ENCODE measurements at places on chromosomes 4 and X. TPM values are rescaled to one million over a fixed set of nuclear protein-coding genes. Genes with fewer than 3 reads are reported as not detected.

Gene SSX4
- not detected for total RNA-seq

Gene ZCCHC18
- 8.8 TPM for total RNA-seq

Gene ADH4
- not detected for total RNA-seq

Gene PPEF1
- not detected for total RNA-seq

Gene LGI2
- not detected for total RNA-seq

DNA sequence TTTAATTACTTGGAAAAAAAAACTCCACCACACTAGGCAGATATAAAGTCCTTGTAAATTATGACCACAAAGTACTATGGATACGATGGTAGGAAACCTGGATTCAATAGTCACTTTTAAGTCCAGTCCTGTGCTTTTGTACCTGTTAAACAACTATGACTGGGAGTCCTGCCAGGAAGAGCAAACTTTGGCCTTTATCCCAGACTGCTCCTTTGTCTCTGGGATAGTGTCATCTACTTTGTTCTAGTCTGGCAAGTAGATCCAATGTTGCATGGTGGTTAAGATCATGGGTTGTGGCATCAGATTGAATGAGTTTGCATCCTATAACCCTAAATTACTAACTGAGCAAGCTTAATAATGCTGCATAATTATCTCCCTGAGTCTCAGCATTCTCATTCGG lies 175.3 kb upstream of the FGF13 start:
- H3K27ac ChIP-seq: no peak overlapping the region
- H3K36me3 ChIP-seq: no peaks in the 10 kb centered on the region
- no peak overlapping the region for H3K4me3 ChIP-seq
- H3K27me3 ChIP-seq: no peaks in the 10 kb centered on the region
- DNase-seq: no peak
- no peaks in the 10 kb centered on the region for H3K4me1 ChIP-seq

DNA sequence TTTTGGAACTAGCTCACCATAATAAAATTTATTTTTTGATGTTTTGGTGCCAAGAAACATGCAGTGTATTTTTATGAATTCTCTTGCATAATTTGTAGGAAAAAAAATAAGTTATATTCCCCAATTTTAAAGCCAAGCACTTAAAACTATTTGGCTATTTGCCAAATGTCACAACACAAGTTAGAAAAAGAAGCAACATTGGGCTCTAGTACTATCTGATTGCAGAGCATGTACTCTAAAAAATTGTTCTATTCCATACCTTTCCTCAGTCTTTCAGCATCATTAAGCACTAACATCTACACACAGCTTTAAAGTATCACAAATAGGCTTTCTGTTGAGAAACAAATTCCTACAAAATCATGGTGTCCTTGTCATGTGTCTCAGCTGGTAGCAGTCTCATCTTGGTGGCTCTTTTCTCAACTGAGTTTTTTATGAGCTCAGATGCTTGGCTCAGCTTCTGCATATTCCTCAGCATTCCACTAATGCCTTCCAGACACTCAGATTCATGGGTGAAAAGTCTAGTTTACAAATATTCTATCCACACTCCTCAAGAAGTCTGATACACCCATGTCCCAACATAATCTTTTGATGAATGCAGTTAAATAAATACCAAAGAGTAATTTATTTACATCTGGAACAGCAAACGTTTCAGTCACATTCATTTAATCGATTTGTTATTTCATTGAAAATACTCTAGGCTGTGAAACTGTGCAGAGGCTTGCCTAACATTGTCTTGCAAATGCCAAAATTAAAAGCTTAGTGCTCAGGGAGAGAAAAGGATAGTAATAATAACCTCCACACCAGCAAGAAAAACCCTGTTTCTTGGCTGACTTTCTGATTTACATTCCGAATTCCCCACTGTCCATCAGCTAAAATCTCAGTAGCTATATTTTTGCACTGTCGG lies 2209.9 kb downstream of the PCDH7 start:
- H3K27ac ChIP-seq: no peak overlapping the region
- no peak for DNase-seq
- no peaks in the 10 kb centered on the region for H3K4me1 ChIP-seq

GRCh38 chr4:24265989-24266388 lies 318.4 kb downstream of the DHX15 start:
- no peaks in the 10 kb centered on the region for H3K36me3 ChIP-seq
- no peak for DNase-seq
- H3K4me3 ChIP-seq: no peak overlapping the region
- no peaks in the 10 kb centered on the region for H3K4me1 ChIP-seq
- H3K27ac ChIP-seq: no peak overlapping the region

- peaks cover 2% of the 10 kb centered on the region for H3K27me3 ChIP-seq
- peaks cover 10% of the 10 kb centered on the region for H3K4me1 ChIP-seq
- H3K27ac ChIP-seq: no peak overlapping the region
- H3K4me3 ChIP-seq: no peak overlapping the region
Observed at GRCh38 chr4:81602854-81603253, 131.1 kb upstream of the RASGEF1B start.

DNA sequence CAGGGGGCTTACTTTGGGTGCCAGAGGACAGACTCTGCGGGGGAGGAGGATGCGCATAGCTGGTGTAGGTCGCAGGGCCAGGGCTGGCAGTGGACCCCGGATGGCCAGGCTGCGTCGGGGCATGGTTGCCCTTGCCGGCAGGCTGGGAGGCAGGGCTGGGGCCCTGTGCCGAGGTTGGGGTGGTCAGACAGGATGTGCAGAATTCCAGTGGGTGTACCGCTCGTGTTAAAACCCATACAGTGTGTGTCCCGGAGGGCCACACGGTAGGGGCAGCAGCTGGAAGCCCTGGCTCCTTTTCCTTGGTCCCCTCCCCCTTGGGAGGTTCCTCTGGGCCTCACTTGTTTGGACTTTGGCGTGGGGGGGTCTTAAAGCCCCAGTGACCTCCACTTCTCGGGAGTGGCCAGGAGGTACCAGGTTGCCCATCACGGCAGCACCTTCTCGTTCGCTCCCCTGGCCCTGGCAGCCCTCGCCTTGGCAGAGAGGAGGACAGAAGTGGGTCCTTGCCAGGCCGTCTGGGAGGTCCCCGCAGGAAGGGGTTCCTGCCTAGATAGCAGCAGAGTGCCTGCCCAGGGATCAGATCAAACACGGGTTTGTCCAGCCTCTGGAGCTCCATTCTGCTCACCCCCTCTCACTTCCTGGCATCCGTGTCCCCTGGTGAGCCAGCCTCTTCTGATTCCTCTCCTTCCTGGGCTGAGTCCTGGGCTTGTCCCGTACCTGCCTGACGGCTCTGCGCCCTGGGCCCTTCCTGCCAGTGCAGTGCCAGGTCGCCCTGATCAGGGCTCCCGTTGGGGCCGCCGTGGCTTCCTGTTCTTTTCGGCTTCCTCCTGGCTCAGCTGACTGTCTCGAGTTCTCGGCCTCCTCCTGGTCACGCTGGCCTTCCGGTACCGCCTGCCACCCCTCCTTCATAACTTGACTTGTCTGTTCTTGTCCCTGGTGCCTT lies 56.7 kb upstream of the HGFAC start:
- H3K36me3 ChIP-seq: no peaks in the 10 kb centered on the region
- H3K27me3 ChIP-seq: peaks cover 23% of the 10 kb centered on the region
- DNase-seq: no peak
- H3K4me3 ChIP-seq: peak overlapping the region; percentile 54

DNA sequence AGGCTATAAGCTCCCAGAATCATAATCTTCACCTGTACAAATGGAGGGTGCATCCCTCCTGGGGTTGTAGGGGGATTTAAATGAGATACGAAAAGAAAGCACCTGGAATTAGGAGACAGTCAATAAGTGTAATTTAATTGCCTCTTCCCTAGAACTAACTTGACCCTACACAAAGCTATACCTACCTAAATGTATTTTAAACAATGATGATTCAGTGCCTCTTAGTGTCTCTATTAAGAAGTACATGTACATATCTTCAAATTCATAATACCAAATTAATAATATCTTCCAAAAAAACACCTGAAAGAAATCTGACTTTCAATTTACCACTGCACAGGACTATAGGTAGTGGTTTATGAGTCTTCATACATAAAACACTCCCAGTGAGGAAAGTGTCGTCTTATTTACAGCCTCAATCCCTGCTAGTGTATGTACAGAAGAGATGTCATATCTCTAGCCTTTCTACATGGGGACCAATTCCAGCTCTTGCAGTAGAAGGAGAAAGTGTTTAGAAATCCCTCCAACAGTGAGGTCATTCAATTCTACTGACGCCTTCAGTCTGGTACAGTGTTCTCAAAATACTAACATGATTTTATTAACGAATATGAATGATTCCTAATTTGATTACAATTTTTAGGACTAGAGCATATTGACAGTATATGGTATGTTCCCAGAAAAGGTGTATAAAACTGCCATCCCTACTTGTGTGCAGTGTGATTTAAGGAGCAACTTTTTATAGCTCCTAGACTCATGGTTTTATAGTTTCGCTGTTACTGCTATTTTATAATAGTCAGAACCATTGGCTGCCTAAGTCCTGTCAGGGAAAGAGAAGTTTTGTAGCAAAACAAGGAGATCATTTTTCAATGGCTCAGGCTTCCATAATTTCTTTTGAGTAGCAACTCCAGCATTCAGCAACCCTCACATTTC lies 282.7 kb downstream of the UNC5C start:
- H3K27ac ChIP-seq: no peak overlapping the region
- no peaks in the 10 kb centered on the region for H3K27me3 ChIP-seq
- no peak for DNase-seq

DNA sequence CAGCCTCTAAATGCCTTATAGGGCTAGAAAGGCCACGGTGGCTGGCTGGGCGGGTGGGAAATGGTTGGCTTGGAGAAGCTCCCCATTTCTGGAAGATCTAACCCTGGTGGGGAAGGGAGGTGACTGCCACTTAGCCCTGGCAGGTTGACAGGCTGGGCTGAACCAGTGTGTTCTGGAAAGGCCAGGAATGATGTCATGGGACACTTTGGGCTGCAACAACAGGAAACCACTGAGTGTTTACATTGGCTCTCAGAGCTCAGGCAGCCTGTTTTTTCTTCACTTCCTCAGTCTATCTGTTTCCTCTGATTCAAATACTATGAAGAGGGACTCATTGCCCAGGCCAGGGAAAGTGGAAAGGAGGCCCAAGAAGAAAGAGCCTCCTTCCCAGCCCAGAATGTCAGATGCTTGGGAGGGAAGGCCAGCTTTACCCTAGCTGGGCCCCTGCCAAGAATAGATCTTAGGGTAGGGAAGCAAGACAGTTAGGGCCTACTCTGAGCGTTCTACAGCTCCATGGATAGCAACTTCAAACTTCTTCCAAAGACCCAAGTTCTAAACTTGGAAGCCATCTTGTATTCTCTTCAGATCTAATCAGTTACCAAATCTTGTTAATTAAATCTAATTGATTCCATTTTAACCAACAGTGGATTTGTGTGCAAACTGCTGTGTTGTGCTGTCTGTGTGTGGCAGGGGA lies 65.8 kb upstream of the MSN start:
- DNase-seq: peak; percentile 43
- peaks cover 50% of the 10 kb centered on the region for H3K4me1 ChIP-seq
- no peaks in the 10 kb centered on the region for H3K27me3 ChIP-seq
- peak overlapping the region; percentile 53 for H3K4me3 ChIP-seq
- H3K36me3 ChIP-seq: peaks cover 10% of the 10 kb centered on the region
- peak overlapping the region; percentile 89 for H3K27ac ChIP-seq

DNA sequence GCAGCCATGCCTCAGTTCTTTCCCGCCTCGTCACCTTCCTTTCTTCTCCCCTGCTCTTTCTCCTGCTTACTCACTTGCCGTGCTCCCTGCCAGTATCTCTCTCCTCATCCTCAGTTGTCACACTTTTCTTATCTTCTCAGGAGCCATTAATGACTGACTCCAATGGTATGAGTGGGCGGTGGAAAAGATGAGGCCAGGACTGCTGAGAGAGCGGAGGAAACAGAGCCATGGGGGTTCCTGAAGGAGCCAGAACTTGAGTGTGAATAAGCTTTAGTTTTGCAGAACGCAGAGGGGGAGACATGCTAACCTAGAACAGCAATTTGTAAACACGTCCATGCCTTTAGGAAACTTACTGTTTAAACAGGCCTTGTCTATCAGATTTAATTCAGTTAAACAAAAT lies 126.5 kb downstream of the CHIC2 start:
- no peak for DNase-seq
- H3K36me3 ChIP-seq: no peaks in the 10 kb centered on the region
- no peak overlapping the region for H3K27ac ChIP-seq
- peaks cover 2% of the 10 kb centered on the region for H3K27me3 ChIP-seq
- H3K4me3 ChIP-seq: no peak overlapping the region

DNA sequence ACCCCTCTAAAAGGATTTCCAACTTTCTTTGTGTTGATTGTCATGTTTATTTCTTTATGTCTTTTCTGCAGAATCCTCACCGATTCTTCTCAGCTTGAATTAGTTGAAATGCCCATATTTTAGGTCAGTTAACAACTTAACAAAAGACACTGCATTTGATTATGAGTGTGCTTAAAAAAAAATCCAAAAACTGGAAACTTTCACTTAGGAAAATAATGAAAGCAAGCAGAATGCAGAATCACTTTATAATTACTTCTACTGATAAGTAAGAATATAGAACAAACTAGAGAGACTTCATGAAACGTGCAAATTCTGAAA lies 111.0 kb upstream of the PTPN13 start:
- no peak overlapping the region for H3K27ac ChIP-seq
- peaks cover 8% of the 10 kb centered on the region for H3K27me3 ChIP-seq
- no peaks in the 10 kb centered on the region for H3K36me3 ChIP-seq
- H3K4me3 ChIP-seq: no peak overlapping the region
- peaks cover 10% of the 10 kb centered on the region for H3K4me1 ChIP-seq

- no peaks in the 10 kb centered on the region for H3K27me3 ChIP-seq
- no peak for DNase-seq
- no peak overlapping the region for H3K4me3 ChIP-seq
- H3K36me3 ChIP-seq: no peaks in the 10 kb centered on the region
Observed at GRCh38 chr4:104330125-104330905, 164.4 kb downstream of the CXXC4 start.

DNA sequence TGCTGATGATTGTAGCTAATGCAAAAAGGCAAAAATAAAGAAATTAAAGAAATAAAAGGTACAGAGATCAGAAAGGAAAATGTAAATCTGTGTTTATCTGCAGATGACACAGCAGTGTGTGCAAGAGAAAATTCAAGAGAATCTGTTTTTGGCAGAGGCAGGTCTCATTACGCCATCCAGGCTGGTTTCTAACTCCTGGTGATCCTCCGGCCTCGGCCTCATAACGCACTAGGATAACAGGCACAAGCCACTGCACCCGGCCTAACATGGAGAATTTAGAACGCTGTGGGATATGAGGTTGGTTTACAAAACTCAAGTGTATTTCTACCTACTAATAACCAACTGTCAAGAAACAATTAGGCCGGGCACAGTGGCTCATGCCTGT lies 29.4 kb downstream of the CTBP1 start:
- H3K36me3 ChIP-seq: peaks cover 50% of the 10 kb centered on the region
- DNase-seq: no peak
- no peak overlapping the region for H3K4me3 ChIP-seq
- H3K27me3 ChIP-seq: no peaks in the 10 kb centered on the region
- peak overlapping the region; percentile 34 for H3K27ac ChIP-seq

- H3K36me3 ChIP-seq: no peaks in the 10 kb centered on the region
- no peaks in the 10 kb centered on the region for H3K4me1 ChIP-seq
- H3K27ac ChIP-seq: no peak overlapping the region
- no peak for DNase-seq
Observed at GRCh38 chrX:110755611-110756010, 40.0 kb downstream of the CHRDL1 start.
